ENCODE measurements at places on chromosomes 13 and 19.

GRCh38 chr13:65825039-65825438, 1405.1 kb downstream of the PCDH9 start:
- DNase-seq: no peak

GRCh38 chr13:48842316-48842715, 133.4 kb upstream of the FNDC3A start:
- DNase-seq: no peak

DNA sequence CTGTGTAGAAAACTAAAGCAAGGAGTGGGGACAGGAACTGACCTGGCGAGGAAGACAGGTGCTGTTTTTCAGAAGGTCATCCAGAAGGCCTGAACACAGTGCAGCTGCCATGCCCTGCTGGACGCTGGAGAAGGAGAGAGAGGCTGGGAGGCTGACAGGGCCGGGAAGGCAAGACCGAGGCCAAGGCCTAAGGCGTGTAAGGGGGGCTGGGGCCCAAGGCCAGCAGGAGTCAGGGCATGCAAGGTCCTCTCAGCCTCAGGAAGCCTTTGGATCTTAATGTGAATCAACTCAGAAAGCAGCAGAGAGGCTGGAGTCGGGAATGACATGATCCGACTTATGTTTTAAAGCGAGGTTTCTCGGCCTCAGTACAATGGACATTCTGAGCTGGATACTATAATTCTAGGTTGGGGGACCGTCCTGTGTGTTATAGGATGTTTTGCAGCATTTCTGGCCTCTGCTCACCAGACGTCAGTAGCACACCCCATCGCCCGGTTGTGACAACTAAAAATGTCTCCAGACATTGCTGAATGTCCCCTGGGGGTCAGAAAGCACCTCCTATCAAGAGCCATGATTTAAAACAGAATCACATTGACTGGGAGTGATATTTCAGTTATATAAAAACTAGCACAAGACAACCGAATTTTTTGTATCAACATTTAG, 530.4 kb downstream of the MYO16 start:
- DNase-seq: no peak

DNA sequence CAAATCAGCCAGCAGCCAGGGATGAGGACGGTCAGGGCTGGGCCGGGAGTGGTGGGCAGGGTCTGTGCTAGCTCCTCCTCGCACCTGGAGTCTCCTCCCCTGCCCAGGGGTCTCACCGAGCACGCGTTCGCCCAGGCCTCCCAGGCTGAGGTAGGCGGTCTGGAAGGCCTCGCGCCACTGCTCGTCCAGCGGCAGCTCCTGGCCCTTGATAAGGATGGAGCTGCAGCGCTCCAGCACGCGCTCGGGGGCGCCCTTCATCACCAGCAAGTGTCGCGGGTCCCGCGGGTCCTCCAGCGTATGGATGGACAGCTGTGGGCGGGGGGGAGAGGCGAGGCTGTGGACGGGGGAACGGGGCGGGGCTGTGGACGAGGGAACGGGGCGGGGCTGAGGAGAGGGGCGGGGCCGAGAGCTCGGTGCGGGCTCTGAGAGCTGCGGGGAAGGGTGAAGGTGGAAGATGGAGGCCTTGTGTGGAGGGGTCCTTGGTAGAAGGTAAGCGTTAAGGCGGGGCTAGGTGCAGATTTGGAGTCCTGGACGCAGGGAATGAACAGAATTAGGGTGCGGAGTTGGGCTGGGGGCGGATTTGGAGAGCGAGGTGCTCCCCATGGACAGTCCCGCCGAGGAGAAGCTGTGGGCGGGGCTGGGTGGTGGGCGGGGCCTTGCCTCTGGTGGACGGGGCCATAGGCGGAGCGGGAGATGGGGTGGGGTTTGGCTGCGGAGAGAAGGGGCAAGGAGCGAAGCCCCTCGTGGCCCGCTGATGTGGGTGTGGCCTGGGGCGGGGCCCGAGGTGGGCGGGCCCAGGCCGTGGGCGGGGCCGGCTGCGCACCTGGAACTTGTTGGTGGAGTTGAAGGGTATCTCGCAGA, 5.7 kb downstream of the ATP4A start:
- DNase-seq: no peak

DNA sequence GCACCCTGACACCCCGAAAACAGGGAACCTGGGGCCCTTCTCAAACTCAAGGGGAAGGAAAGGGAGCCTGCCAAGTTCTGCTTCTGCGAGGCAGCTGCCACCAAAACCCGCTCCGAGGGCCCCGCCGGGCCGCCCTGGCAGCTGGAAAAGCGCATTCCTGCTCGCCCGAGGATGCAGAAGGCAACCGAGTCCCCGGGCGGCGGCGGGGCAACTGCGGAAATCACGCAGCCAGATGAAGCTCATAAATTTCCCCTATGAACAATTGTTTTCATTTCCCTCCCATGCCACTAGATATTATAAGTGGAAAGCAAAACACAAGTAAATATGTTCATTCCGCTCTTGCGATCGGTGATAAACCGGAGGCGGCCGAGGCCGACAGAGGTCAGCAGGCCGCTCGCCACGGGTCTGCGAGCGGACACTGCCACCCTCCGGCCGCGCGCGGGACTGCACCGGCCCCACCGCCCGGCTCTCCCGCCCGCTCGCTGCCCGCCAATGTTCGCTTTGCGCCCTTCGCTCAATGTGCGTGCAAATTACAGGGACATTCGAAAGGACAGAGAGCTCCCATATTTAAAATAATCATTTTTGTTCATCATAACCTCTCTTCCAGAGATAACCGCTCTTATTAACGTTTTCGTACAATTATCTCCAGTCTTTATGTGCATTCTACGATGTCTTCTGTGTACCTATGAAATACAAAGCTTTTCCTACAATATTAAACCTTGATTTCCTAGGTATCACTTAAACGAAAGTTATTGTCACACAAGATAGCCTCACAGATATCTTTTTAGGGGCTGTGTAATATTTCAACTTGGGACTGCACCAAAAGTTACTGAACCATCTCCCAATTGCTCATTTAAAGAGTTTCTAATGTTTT, 120.8 kb upstream of the ZNF507 start:
- DNase-seq: no peak

DNA sequence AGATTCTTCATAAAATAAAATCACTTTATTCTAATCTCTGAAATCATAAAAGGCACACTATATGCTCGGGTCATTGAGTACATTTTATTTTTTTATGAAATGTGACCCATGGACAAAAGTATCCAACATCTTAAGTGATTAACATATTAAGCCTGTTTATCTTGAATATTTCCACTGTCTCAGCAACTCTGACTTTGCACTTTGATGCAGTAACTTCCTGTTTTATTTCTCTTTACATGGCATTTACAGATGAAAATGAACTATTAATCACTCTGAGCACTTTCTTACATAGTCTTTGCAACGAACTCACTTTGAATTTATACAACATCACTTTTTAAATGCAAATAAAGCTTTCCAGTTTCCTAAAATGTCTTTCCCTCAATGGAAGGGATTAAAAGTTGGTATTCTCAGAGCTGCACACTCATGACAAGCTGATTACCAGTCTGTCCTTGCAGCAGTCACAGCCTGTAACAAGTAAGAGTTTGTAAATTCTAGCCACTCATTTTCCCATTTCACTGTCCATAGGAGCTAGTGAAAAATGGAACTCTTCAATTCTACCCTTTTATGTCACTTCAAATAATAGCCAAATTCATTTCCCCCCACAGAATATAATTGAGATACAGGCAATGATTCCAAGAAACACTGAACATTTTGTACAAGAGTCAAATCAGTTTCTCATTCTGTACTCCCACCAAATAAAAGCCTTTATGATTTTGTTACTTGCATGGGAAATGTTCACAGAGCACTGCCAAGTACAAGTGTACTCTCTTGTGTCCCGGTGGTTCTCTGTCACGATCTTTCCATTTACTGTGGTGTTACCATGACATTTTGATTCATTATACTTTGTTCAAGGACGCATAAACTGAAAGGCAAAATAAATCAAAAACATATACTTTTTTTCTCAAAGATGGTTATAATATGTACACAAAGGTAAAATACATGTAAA, 1968.9 kb downstream of the PCDH9 start:
- DNase-seq: no peak

- DNase-seq: no peak
Measured at GRCh38 chr13:66886264-66886663, 343.9 kb downstream of the PCDH9 start.

GRCh38 chr13:91359631-91360030, 12.1 kb downstream of the MIR17HG start:
- no peak for DNase-seq

DNA sequence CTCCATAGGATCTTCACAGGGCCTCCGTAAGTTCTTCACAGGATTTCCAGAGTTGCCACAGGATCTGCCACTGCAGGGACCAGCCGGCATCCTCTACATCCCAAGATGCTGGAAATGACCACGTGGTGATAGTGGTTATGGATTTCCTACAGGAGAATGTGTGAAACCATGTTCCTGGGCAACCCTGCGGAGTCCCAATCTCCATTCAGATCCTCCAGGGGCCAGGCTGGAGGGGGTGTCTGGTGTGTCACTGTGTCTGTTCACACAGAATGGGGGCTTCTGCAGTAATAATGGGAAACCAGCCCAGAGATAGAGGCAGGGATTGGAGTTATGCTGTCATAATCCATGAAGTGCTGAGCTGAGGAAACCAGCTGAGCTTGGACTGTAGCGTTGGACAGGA, 8.6 kb downstream of the LILRA6 start:
- no peak for DNase-seq

- DNase-seq: no peak
Measured at GRCh38 chr19:35204799-35205732, 23.5 kb downstream of the FAM187B start.

DNA sequence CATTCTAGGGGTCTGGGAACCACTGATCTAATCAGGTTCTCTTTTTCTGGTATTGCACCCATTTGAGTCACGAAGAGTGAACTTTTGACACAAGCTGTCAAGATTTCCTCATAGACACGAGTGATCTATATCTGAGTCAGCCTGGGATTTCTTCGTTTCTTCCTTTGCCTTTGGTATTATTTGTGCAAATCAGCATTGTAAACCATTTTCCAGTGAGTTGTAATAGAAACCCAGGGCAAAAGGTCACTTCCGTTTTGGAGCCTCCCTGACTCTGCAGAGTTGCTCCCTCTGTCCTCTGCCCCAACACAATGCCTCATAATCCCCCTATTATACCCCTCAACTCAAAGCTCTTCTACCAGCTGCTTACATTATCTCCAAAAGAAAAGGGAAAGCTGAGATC, 615.1 kb downstream of the EFNB2 start:
- no peak for DNase-seq

GRCh38 chr13:60838581-60838980, 441.6 kb downstream of the TDRD3 start:
- no peak for DNase-seq

DNA sequence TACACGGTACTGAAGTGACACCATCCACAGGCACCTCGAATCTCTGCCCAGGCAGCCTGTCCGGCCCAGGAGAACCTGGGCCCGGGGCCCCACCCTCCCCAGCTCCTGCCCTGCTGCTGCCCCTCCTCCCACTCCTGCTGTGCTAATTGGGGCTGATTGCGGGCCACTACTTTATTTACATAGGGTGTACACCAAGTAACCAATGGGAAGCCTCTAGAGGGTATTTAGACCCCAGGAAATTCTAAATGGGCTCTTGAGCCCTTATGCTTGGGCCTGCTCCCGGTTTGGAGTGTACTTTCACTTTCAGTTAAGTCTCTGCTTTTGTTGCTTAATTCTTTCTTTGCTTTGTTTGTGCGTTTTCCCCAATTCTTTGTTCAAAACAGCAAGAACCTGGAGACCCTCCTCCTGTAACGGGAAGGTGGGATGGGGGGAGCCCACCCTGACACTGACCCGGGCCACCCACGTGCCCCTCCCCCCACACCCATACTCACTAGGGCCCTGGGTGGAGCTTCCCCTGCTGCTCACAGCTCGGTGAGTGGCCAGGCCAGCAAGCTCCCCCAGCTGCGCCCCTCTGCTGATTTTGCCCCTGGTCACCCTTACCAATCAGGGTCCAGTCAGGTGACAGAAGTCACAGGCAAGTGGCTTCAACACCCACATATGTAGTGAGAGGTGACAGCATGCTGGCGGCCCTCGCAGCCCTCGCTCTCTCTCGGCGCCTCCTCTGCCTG, 9.4 kb downstream of the SCGB2B2 start:
- DNase-seq: no peak

GRCh38 chr19:7636691-7637373, at the start of gene STXBP2:
TSS of gene STXBP2 (plus strand) at chr19:7637110. CDS start at chr19:7637150, 40 bp downstream.
- DNase-seq: no peak

GRCh38 chr13:101157261-101157660, 259.0 kb downstream of the NALCN start:
- no peak for DNase-seq

- DNase-seq: no peak
Measured at GRCh38 chr13:110110783-110111182, 196.2 kb downstream of the COL4A1 start.

- DNase-seq: no peak
Measured at GRCh38 chr13:73074014-73074413, 15.2 kb downstream of the KLF5 start.

DNA sequence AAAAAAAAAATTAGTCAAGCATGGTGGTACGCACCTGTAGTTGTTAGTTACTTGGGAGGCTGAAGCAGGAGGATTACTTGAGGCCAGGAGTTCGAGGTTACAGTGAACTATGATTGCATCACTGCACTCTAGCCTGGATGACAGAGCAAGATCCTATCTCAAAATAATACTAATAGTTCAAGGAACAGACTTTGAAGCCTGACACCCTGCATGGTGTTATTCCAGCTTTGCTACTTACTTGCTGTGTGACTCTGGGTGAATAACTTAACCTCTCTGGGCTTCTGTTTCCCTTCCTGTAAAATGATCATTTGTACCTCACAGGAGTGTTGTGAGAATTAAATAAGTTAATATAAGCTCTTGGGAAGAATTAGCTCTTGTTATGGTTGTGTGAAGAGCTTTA, 3.5 kb upstream of the FOSB start:
- no peak for DNase-seq

GRCh38 chr19:4722671-4723594, 709 bp downstream of the DPP9 start:
- no peak for DNase-seq

DNA sequence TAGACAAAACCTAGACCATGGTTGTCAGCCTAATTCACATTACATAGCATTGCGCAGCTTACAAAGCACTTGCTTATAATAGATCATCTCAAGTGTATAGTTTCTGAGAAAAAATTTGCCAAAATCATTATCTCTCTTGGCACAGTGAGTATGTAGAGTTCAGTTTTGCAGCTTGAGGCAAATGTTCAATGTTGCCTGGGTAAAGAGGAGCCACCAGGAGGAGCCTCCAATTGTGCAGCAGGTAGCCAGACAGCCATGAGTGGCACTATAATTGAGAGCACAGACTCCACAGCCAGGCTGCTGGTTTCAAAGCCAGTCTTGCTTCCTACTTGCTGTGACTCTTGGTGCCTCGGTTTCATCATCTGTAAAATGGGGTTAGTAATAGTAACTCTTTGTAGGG, 24.0 kb upstream of the OLFM4 start:
- DNase-seq: no peak

All from AG04450 (cell line).